ENCODE measurements at places on chromosomes 5 and 9.

GRCh38 chr9:108186642-108187395, 669.0 kb downstream of the ACTL7B start:
- no peak for DNase-seq

- DNase-seq: no peak
Observed at GRCh38 chr5:143569213-143569701, 165.8 kb upstream of the NR3C1 start.

- DNase-seq: no peak
Observed at GRCh38 chr5:88899096-88899737, 16.2 kb upstream of the MEF2C start.

- DNase-seq: no peak
Observed at GRCh38 chr9:109716631-109717030, 63.4 kb upstream of the PALM2AKAP2 start.

DNA sequence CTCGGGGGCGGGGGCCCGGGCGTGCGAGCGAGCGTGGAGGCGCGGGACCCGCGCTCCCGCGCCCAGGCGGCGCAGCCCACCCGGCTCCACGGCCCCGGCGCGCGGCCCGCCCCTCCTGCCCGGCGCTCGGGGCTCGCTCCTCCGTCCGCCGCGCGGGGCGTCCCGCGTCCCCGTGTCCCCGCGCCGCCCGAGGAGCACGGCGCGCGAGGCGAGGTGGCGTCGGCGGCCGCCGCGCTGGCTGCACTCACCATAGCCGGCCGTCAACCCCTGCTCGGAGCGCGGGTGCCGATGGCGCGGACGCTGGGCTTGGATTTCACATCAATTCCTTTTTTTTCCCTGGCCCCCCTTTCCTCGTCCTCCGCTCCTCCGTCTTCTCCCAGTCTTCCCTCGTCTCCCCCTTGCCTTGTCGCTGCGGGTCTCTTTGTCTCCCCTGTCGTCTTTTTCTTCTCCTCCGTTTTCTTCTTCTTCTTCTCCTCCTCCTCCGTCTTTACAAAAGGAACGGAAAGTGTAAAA, 494 bp downstream of the PTCH1 start:
- peak; percentile 55 for DNase-seq

GRCh38 chr5:41009232-41009631, 61.9 kb downstream of the MROH2B start:
- DNase-seq: no peak

- DNase-seq: peak; percentile 7
Observed at GRCh38 chr5:76548525-76549229, 74.5 kb downstream of the F2RL2 start.

GRCh38 chr5:142156839-142157463, 48.4 kb downstream of the NDFIP1 start:
- no peak for DNase-seq

DNA sequence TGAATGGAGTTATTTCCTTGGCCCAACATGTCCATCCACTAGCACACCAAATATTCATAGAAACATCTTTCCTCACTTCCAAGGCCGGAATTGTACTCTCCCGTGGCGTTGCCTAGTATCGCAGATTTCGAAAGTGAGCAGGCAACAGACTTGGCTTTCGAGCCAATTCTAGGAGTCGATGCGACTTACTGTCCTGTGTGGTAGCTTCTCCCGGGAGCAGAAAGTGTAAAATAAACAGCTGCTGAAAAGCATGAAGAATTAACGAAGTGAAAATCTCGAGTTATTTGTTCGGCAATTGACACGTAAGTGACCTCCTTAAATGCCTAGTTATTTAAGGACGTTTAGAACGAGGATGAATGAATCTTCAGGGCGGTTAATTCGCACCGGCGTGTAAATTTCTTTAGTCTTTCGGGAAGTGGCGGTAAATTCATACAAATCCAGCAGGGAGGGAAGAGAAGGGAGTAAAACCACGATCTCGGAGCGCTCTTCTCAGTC, 449 bp upstream of the PCSK5 start:
- peak; percentile 34 for DNase-seq

DNA sequence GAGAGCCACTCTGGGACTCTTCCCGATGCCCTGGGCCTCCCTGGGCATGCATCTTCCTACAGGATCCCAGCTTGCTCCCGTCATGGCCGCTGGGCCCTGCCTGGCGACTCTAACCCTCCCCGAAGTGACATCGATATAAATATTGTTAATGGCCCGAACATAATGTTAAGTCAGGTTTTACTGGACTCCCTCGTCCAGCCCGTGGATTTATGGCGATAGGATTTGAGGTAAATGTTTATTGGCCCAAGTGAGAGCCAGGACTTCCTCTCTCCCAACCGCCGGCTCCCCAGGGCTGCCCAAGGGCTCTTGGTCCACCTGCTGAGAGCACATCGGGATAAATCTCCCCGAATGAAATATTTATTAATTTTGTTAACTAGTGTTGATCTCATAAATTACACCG, 246.3 kb downstream of the PBX3 start:
- DNase-seq: no peak

DNA sequence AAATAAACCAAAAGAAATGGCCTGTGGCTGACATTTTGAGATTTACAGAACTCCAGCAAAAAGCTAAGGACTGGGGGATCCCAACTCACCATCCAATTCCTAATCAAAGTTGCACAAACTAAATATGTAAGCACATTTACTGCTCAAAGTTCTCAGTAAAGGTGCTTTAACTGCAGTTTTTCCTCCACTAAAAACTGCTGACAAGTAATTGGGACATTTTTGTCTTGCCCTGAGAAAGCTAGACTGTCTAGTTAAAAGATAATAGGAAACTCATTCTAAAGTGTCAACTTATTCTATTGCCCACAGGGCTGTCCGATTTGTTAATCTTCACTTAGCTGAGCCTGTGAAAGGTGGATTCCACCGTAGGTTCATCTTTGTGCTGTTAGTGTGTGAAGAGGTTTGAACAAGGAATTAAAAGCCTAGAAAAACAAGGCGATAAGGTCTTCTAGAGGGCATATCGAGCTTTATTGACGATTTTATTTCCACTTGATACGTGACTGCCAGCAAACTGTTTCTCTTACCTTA, 1.0 kb downstream of the DOCK8 start:
- DNase-seq: no peak

GRCh38 chr5:106292654-106293053, 1378.1 kb downstream of the EFNA5 start:
- DNase-seq: no peak

DNA sequence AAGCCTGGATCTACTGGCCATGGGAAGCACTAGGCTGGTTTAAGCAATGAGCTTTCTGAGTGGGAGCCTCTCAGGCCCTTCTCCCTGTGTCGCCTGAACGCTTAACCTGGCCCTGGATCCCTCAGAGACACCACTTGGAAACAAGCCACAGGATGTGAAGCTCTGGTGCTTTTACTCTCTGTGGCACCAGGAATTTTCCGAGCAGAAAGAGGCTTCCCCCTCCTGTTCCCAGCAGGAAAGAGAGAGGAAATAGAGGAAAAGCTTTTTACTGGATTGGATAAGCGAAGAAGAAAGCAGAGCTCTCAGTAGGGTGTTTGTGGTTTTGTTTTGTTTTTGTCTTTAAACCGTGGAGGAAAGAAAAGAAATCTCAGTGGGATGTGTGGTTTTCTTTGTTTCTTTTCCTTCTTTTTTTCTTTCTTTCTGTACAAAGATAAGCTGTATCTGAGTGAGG, 34.5 kb downstream of the COL15A1 start:
- DNase-seq: no peak

GRCh38 chr5:14101922-14102321, 41.2 kb upstream of the TRIO start:
- DNase-seq: no peak

- DNase-seq: no peak
Observed at GRCh38 chr9:1455766-1456165, 405.6 kb downstream of the DMRT2 start.

- DNase-seq: no peak
Observed at GRCh38 chr5:173629628-173630027, 13.2 kb upstream of the BOD1 start.

GRCh38 chr9:132627106-132627505, 42.7 kb downstream of the DDX31 start:
- DNase-seq: peak; percentile 23

- no peak for DNase-seq
Observed at GRCh38 chr9:118038713-118039112, 334.5 kb downstream of the TLR4 start.

DNA sequence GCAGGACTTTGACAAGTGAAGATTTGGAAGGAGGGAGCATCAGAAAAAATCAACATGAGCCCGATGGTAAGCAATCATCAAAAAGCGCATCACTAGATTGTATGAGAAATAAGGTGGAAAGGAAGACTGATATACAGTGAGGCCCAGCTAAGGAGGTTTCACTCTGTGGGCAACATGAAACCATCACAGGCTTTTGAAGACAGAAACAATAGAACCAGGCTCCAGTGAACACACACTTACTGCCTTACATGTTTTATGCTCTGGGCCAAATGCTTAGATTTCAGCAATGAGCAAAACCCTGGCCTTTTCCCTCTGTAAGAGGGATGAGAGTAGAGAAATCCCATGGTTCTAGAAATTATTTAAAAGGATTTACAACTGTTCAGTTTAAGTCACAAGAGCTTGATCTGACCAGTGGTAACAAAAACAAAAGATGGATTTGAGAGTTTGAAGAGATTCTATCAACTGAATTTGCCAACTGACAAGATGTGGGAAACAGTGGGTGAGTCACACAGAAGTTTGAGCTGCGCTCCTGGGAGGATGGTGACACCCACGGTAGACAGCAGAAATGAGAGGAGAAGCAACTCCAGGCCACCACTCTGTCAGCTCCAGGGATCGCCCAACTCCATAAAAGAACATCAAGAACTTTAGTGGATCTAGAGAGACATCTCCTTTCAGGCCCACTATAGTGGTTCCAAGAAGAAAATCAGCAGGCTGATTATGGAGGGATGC, 261.8 kb downstream of the MCTP1 start:
- no peak for DNase-seq

DNA sequence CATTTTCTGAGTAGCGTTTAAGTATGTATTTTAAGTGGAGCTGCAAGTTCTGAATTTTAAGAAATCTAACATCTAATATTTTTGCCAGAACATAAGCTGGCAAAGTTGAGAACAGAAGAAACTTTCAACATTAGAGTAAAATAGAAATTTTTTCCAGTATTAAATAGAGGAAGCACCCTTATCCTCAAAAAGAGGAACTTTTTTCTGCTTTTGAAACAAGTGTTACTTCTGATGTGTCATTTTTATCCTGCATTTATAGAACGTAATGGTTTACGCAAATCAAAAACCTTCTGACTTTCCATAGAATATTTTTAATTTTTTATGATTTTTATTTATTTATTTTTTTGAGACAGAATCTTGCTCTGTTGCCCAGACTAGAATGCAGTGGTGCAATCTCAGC, 21.8 kb downstream of the ZBED3 start:
- DNase-seq: no peak

DNA sequence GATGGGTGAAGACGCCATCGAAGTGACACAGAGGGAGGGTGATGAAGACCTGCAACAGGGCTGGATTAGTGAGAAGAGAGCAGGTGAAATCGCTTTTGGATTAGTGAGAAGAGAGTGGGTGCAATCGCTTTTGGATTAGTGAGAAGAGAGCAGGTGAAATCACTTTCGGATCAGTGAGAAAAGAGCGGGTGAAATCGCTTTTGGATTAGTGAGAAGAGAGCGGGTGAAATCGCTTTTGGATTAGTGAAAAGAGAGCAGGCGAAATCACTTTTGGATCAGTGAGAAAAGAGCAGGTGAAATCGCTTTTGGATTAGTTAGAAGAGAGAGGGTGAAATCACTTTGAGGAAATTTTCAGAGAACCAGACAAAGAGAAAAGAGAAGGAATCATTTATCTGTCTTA, 67.2 kb upstream of the TRIO start:
- no peak for DNase-seq

DNA sequence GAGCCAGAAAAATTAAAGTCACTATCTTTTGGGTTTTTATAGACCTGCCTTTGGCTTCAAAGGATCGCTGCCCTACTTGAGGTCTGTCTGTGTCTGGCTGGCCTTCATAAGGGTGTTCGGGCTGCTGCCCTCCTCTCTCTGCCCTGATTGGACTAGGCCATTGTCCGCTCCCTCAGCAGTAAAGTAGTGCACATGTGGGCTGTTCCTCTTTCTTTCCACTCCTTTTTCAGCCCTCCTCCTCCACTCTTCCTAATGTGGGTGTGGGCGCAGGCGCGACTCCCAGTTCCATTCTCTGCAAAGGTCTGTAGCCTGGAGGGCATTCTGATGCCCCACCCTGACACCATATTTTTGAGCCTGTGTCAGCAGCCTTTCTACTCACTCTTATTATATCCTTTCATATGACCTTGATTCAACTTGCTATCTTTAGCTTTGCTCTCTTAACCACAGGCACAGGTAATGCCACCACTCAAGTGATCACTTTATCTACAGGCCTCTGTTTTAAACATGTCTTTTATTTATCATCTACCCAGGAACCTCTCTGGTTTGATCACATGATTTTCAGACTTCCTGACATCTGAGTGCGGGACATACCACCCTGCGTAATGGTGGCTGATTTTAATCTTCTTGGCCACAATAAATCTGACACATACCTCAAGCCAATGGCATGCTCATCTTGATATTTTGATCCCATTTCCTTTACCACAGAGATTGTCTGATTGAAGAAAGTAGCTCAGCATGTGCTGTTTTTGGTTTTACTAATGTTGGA, 144.5 kb downstream of the AOPEP start:
- DNase-seq: no peak

DNA sequence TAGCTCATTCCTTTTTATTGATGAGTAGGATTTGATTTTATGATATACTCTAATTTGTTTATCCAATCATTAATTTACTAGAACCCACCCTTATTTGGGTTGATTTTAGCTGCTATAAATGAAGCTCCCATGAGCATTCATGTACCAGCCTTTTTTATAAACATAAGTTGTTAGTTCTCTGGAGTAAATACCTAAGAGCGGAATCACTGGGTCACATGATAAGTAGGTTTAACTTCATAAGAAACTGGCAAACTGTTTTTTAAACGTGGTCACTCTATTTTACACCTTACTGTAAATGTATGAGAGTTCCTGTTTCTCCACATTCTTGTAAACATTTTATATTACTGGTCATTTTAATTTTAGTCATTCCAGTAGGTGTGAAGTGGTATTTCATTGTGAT, 364.6 kb downstream of the NPR3 start:
- no peak for DNase-seq

GRCh38 chr5:147743678-147744374, 38.7 kb downstream of the JAKMIP2 start:
- DNase-seq: peak; percentile 92

GRCh38 chr9:109417585-109418544, 80.2 kb downstream of the PTPN3 start:
- DNase-seq: no peak

DNA sequence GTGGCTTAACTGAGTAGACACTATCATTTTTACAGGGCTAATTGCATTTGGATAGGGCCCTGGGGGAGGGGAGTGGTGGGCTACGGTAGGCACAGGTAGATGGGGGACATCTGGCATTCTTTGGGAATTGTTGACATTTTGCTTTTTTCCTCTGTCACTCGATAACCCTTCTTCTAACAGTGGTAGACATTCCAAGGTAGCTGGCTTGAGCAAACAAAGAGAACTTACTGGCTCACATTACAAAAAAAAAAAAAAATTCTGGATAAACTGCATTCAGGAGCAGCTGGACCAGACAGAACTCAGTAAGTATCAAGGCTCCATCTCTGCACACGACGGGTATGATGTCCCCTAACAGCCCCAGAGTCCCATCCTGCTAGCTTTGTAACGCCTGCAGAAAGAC, 585.2 kb downstream of the ZNF608 start:
- no peak for DNase-seq
